RCC 7860 (cell line): ENCODE measurements at places on chromosomes 7 and 10.

GRCh38 chr7:6409944-6410693 lies 37.6 kb downstream of the DAGLB start:
- no peak for DNase-seq

DNA sequence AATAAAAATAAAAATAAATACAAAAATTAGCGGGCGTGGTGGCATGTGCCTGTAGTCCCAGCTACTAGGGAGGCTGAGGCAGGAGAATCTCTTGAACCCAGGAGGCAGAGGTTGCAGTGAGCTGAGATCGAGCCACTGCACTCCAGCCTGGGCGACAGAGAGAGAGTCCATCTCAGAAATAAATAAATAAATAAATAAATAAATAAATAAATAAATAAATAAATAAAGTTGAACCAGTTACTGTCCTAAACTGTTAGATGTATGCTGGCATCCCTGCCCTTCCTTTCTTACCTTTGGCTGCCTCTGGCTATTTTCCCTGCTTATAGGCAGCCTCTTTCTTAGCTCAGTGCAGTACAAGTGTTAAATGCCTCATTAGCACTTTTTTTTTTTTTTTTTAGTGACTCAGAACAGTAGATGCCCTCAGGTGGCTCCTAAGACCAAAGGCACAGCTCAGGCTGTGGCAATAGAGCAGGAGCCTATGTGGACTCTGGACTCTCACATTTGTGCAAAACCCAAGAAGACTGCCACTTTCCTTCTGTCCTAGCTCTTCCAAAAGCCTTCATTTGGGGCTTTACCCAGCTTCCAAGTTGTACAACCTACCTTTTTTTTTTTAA lies 30.6 kb upstream of the CABCOCO1 start:
- DNase-seq = no peak

DNA sequence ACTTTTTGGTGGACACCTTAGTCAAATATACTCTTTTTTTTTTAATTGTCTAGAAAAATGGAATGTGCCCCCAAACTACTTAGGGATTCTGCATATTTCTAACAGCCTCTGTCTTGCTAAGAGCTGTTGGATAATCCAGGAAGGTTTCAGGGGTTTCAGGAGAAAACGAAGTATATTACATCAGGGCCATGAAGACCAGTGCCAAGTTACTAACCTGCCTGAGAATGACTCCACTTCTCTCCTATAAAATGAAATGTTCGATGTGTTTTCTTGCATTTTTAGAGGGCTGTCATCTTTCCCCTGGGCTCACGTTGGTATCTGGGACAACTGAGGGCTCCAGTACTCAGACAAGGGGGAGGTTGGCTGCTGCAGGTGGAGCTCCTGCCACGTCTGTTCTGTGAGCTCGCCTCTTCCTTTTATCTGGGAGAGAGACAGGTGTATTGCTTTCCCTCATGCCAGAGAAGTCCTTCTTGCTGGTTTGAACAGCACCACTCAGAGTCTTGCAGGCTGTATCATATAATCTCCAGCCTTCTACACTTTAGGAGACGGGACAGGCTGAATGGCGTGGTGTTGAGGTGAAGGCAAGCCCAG lies 71.3 kb downstream of the CAMK1D start:
- DNase-seq = no peak

GRCh38 chr10:125149036-125149679 lies 11.2 kb downstream of the CTBP2 start:
- DNase-seq = peak; percentile 69

GRCh38 chr10:119896061-119896655 lies 3.6 kb downstream of the SEC23IP start:
- DNase-seq = no peak

GRCh38 chr10:49153971-49154370 lies 20.1 kb upstream of the FAM170B start:
- DNase-seq = peak; percentile 61

- peak; percentile 26 for DNase-seq
Observed at GRCh38 chr10:60798031-60798430, 19.8 kb downstream of the CDK1 start.

DNA sequence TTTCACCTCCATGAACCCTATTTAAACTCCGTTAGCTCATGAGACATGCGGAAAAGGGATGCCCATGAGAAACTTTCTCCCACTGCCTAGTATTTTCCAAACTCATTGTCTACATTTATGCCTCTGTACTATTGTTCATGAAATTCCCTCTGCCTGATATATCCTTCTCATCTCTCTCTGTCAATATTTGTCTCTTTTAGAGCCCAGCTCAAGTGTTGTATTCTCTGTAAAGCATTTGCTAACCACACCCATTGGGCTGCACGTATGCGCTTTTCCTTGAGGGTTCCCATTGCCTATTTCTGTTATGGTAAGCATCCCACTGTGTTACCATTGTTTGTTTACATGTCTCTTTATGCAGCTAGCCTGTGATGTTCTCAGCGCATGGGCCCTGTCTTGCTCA lies 211.4 kb downstream of the MDFIC start:
- no peak for DNase-seq

DNA sequence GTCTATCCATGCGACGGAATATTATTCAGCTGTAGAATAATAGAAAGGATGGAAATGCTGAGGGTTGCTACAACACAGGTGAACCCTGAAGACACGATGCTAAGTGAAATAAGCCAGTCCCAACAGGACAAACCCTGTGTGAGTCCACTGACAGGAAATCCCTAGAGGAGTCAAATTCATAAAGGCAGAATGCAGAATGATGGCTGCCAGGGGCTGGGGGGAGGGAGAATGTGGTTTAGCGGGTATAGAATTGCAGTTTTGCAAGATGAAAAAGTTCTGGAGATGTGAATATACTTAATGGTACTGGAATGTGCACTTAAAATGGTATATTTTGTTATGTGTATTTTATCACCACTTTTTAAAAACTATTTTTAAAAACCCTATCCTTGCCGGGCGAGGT lies 36.9 kb upstream of the DOCK1 start:
- DNase-seq = no peak

- no peak for DNase-seq
Observed at GRCh38 chr10:6211671-6212635, 9.2 kb downstream of the PFKFB3 start.

- no peak for DNase-seq
Observed at GRCh38 chr7:13411636-13412035, 577.8 kb downstream of the ETV1 start.

DNA sequence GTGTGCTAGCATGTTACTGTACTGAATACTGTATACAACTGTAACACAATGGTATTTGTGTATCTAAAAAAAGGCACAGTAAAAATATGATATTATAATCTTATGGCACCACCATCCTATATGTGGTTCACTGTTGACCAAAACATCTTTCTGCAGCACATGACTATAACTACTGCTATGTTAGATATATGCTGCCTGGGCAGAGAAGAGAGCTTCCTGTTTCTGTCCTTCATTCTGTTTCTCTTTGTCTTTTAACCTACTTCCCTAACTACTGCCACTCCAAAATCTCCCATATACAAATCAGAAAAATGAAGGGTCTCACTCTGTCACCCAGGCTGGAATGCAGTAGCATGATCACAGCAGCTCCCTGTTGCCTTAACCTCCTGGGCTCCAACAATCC lies 8.8 kb upstream of the FGL2 start:
- no peak for DNase-seq

DNA sequence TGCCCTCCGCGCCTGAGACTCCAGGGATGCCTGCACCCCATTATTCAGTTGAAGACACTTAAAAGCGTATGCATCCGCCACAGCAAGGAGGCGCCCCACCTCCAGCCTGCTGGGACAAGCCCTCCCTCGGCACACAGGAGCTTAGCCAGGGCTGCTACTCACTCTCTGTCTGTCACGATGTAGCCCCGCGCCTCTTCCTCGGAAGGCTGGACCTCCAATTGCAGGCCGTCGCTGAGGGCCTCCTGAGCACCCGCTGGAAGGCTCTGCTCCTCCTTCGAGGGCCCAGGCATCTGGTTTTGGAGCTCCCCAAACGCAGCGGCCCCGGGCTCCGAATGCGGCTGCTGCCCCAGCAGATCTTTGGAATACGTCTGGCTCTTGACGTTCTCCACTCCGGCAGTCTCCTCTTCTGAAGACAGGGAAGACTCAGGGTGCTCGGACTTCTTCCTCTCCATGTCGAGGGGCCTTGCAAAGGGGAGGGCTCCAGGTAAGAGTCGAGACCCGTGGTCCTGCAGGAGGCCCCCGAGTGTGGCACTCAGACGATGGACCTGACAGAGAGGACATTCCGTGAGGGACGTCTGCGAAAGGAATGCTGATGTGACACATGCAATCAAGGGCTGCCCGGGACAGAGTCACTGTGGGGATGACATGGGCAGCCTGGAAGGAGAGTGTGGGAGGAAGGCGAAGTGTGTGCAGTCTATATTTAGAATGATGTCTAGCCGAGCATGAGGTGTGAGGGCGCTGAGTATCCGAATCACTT lies 453.9 kb downstream of the PTPRN2 start:
- no peak for DNase-seq

- DNase-seq = no peak
Observed at GRCh38 chr10:47058961-47059391, 147.7 kb downstream of the PTPN20 start.

DNA sequence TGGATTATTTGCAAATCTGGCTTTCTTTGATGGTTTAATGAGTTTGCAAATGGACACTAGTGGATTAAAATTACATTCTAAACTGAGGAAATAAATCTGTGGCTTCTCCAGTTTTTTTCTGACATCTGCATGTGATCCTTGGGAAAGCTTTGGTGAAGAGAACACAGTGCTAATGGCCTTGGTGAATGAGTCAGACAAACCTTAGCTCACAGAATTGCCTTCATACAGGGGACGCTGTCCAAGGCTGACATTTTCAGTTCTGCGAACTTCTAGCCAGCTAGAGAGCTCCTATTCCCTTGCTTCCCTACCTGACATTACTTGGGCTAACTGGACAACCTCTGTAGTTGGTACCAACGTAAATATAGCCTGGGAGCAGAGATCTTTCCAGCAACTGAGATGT lies 21.2 kb downstream of the BMPER start:
- no peak for DNase-seq

GRCh38 chr10:22931948-22932347 lies 4.1 kb downstream of the ARMC3 start:
- DNase-seq = no peak

DNA sequence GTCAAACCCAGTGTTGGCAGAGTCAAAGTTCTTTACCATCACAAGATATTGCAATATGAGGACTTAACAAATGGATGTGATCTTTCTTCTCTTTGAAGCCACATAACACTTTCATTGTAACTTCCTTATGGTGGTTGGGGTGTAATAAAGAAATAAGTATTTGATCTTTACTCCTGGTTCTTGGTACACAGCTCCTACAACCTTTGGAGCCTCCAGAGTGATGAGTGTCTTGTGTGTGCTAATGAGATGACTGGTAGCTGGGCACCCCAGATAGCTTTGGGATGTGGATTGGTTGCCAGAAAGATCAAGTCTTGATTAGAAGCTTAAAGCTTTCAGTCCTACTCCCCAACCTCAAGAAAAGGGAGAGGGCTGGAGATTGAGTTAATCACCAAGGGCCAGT lies 31.1 kb upstream of the YAE1 start:
- no peak for DNase-seq

DNA sequence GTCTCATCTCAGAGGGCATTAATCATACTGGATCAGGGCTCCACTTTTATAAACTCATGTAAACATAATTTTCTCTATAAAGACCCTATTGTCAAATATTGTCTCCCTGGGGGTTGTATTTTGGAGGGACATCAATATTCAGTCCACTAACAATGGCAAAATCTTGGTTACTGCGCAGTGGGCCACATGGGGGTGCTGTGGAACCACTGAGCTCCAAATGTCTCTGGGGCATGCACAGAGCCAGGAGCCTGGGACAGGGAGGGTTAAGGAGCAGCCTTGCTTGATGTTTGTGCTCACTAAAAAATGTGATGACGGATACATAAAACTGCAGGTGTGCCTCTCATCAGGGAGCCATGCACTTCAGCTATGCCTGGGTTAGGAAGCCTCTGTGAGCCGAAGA lies 62.1 kb upstream of the PRSS58 start:
- no peak for DNase-seq

GRCh38 chr7:519484-520390 lies at the start of gene PDGFA:
TSS of gene PDGFA (minus strand) at chr7:519846. CDS start at chr7:519001, 845 bp downstream.
- DNase-seq = peak; percentile 49

- no peak for DNase-seq
Observed at GRCh38 chr7:24936121-24936824, 43.7 kb downstream of the OSBPL3 start.

- no peak for DNase-seq
Observed at GRCh38 chr10:82208726-82209125, 333.7 kb downstream of the NRG3 start.

- peak; percentile 43 for DNase-seq
Observed at GRCh38 chr10:30155401-30155800, 96.0 kb upstream of the JCAD start.

- no peak for DNase-seq
Observed at GRCh38 chr10:109932968-109933367, 9.7 kb upstream of the XPNPEP1 start.

- DNase-seq = no peak
Observed at GRCh38 chr7:5082806-5083205, 37.1 kb downstream of the RBAK start.

DNA sequence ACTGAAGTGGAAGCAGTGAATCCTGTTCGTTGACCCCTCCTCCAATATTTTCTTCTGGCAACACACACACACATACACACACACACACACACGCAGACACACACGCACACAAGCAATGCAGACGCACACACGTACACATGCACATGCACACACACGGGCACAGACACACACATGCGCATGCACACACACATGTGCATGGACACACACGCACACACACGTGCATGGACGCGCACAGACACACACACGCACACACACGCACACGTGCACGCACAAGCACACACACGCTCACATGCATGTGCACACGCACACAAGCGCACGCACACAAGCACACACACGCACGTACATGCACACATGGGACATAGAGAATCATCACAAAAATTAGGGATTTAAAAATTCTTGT lies 488.2 kb upstream of the TPK1 start:
- DNase-seq = no peak

DNA sequence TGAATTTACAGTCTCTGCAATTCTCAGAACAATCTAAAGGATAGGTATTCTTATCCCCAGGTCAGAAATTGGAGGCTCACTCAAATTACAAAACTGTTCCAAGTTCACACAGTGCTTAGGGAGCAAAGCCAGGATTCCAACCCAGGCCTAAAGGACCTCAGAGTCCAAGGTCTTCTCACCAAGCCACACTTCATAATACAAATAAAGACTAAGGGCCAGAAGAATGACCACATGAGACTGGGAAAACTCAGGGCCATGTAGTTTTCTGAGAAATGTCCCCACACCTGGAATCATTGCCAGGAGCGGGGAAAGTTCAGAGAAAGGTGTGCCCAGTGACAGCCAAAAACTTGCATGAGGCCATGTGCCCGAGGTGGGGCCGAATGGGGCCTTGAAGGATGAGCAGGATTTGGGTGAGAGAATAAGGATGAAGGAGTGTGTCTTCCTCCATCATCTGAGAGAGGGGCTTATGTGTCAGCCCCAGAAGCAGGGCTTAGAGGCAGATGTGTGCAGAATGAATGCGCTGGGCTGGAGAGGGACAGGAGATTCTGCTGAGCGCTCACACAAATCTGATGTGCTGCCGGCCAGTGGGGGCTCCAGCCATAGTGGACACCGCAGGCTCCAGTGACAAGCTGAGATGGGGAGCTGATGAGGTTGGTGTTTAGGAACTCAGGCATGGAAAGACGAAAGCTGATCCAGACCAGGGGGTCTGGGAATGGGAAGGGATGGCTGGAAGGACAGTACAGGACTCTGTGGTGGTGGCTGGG lies 35.9 kb downstream of the BLNK start:
- DNase-seq = no peak
